ENCODE measurements at places on chromosomes 5 and 9.

DNA sequence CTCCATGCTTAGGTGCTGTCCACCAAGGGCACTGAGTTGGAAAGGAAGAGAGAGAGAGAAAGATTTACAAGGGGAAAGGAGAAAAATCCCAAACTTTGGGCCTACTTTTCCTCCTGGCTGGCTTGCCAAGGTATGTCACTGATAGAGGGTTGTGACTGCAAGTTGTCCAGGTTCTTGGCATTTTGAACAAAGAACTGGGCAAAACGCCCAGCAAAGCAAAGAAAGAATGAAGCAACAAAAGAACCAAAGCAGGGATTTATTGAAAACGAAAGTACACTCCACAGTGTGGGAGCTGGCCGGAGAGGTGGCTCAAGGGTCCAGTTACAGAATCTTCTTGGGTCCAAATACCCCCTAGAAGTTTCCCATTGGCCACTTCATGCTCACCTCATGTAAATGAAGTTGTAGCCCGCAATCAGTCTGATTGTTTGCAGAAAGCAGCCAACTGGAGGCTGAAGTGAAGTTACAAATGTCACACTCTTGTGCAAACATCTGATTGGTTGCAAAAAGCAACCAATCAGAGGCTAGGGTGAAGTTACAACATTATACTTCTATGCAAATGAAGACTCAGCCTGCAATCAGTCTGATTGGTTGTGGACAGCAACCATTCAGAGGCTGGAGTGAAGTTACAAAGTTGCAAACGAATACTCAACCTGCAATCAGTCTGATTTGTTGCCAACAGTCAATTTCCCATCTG lies 263.5 kb downstream of the YTHDC2 start:
- DNase-seq, result no peak

- DNase-seq, result no peak
Measured at GRCh38 chr5:141711687-141712086, 29.7 kb upstream of the ARAP3 start.

- no peak for DNase-seq
Measured at GRCh38 chr9:106727969-106728368, 135.0 kb upstream of the ZNF462 start.

GRCh38 chr9:105306351-105307140 lies 62.1 kb downstream of the SLC44A1 start:
- no peak for DNase-seq

DNA sequence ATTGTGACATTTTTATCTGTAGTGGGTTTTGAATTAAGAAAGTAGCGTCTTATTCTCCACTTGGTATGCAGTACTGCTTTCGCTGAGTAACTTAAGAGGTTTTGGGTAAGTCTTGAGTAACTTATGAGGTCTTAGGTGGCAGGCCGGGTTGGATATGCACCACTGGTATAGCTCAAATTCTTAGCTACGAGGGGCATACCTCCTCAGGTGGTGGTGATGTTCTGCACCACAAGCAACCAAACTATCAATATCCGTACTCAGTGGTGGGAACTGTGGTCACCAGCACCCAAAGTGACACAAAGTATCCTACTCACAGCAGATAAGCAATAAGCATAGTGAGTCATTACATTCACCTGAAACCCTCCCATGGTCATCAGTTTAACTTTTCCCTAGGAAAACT lies 13.7 kb downstream of the SMC2 start:
- DNase-seq, result no peak

DNA sequence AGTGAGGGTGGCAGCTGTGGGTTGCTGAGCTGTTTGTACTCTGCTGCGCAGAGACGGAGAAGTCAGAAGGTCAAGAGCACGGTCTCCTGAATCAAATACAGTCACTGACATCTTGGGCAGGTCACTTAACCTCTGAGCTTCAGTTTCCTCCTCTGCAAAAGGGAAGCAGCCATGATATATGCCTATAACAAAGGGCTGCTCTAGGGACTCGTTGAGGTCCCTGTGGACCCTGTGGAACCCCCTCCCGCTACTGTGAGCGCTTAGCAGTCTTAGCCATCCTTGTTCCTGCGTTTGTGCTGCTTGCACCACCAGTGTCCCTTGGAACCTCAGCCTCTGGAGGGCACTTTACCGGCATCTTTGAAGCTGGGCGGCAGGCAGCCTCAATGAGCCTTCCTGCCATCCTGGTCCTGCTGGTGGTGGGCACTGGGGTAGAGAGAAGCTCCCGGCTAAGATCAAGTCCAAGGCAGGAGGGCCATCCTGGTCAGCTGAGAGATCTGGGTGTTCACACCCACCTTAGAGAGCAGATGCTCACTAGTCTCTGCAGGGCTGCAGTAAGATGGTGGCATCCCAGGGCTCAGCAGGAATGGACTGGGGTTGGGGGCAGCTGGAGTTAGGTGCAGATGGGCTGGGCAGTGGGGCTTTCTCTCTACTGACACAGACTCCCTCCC lies 8.7 kb downstream of the JADE2 start:
- DNase-seq, result no peak
